ENCODE measurements at places on chromosomes 16 and 17.

GRCh38 chr17:57410169-57410568 is 153.8 kb downstream of the MSI2 start:
- DNase-seq: no peak

DNA sequence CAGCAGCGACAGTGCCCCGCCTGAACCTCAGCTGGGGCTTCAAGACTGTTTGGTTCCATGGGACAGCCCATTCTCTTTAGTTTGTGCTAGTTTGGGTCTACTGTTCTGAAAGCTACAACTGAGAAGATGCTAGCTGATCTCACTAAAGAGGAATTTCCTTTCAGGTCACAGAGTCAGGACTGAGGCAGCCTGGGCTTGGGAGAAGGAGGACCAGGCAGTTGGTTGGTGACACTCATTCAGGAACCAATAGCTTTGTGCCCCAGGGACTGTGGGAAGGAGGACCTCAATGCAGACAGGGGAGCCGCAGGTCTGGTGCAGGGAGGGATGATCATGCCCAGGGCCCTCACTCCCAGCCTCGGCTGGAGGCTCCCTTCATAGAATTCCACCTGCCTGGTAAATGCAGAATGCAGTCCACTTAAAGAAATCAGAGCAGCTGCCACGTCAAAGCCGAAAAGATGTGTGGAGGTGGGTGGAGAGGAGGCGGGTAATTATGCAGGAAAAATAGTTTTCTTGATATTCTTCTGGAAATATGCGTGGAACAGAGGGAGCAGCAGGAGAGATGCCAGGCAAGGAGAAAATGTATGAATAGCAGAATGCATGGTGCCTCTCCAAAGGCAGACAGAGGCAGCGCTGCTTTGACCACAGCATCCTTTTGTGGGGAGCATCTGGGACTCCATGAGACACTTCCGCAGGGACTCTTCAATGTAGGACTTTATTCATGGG is 32.6 kb upstream of the ZFP90 start:
- DNase-seq: no peak

- no peak for DNase-seq
Measured at GRCh38 chr16:84486126-84486525, 18.3 kb downstream of the MEAK7 start.

DNA sequence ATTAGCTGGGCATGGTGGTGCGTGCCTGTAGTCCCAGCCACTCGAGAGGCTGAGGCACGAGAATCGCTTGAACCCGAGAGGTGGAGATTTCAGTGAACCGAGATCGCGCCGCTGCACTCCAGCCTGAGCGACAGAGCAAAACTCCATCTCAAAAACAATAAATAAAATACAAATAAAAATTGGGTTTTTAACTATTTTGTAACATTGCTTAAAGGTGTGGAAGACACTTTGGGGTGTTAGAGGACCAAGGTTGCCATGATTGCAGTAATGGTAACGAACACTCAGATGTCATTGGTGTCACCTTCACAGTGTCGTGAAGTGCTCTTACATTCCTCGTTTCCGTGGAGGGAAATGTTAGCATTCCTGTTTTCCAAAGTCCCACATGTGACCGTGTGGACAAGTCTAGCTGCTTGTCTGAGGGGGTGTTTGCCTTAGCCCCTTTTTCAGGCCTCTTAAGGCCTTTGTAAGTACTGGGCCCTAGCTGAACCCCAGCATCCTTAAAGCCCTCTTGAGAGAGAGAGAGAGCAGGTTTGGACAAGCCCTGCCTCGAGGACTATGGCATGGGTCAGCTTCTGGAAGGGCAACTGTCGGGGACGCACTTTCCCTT is 8.6 kb downstream of the C16orf96 start:
- no peak for DNase-seq

GRCh38 chr16:8872071-8872470 is 3.3 kb upstream of the CARHSP1 start:
- DNase-seq: no peak

GRCh38 chr17:61406971-61407911 is 7.6 kb downstream of the TBX2 start:
- no peak for DNase-seq

- DNase-seq: no peak
Measured at GRCh38 chr16:75254359-75254837, 3.0 kb upstream of the BCAR1 start.

All from activated T-cell treated with anti-CD3 and anti-CD28 coated beads for 24 hours (primary cell).